ENCODE measurements at places on chromosomes 3 and 15.

DNA sequence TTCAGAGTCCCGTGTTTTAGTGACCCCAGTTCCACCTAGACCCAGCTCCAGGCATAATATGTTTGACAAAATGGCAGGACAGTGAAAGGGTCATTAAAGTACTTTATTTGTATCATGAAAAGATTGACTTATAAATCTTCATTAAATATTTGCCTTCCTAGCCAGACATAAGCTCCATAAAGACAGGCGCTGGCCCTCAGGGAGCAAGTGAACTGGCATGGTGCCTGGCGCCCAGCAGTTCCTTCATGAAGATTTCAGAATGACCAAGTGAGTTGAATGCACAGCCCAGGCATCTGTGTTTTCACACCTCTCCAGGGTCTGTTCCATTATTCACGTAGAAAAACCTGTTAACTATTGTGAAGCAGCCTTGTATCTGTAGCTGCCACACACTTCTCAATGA lies 166.2 kb downstream of the GAP43 start:
- no peak for DNase-seq

DNA sequence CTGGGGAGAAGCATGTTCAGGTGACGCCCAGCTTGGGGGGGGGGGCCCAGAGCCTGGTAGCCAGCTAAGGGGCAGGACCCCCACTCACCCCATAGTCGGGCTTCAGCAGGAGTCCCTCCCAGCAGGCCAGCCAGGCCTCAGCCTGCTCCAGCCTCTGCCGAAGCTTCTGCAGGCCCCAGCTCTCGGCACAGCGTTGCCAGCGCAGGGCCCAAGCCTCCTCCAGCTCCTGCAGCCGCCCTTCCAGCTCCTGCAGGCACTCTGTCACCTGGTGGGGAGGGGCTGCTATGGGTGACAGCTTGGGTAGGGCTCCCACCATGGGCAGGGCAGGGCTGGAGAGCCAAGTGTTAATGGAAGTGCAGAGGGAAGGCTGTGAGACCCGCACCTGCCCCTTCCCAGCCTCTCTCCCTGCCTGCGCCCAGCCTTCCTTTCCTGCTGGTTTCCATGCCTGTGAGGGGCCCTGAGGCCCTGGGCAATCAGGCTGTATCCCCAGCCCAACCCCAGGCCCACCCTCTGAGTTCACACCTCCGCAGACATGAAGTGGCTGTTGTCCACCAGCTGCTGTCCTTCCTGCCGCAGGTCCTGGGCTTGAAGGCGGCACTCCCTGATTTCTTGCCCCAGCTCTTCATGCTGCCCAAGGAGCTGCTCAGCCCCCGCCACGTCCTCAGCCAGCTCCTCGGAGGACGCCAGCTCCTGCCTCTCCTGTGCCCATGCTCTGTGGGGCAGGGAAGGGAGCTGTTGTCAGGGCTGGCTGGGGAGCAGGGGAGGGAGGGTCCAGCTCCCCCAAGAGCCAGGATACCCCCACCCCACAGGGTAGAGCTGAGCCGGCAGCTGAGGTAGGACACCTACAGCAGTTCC lies 14.3 kb downstream of the PLA2G4B start:
- no peak for DNase-seq

DNA sequence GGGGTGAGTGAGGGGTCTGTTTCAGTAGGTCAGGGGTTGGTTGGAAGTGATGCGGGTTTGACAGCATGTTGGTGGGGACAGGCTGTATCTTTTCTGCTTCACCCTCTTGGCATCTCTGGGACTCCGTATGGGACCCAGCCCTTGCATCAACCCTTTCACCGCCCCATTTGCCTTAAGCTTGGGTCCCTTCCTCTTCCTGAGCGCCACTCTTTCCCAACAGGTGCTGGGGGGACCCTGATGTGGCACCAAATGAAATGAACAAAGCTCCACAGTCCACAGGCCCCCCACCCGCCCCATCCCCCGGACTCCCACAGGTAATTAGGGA lies 1.1 kb downstream of the EIF4G1 start:
- no peak for DNase-seq

DNA sequence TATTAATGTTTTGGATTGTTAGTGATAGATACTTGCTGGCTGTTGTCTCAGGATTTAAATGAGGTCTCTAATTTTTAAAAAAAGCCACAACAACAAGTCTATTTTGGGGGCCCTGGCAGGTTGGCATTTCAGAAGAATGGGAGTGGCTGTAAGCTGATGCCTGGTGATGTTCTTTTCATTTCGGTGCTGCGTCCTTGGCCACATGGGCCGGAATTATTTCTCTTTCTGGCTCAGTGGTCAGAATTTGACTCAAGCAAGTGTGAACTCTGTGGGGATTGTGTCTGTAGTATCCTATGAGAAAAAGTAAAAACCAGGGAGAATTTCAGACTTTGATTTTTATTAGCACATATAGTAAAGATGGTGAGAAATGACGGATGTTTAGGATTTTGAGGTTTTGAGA lies 203.0 kb downstream of the AKAP13 start:
- no peak for DNase-seq

DNA sequence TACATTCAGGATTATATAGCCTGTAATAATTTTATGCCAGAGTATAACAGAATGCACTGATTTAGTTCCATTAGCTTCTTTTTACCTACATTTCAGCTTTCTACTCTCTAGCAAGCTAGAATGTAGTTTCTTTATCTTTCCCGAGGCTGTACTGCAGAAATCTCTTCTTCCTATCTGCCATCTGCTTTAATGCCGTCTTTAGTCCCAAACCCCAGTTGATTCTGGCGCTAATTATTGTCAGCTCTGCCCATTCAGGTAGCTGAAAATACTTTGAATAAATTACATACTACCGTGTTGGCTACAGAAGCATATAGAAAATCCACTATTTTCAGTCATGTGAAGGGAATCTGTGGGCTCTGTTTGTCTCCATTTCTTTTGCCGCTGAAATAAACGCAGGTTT lies 706.7 kb downstream of the NTRK3 start:
- no peak for DNase-seq

DNA sequence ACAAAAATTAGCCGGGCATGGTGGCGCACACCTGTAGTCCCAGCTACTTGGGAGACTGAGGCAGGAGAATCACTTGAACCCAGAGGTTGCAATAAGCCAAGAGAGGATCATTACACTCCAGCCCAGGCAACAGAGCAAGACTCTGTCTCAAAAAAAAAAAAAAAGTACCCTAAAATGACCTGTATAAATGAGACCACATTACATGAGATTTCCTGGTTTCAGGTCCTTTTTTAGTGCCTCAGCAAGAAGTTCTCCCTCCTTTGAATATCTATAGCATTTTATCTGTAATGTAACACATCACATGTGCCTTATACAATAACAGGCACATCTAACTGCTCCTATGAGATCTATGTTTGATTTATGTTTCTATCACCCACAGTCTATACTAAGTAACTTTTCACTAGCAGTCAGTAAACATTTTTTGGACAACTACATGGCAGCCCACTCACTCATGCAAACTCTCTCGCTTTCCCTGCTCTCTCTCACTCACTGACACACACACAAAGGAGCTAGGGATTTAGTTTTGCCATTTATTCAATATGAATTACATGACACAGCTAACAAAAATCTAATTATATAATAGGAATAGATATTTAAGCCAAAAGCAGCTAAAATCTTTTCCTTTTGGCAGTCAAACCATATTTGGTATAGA lies 34.1 kb downstream of the ADAM10 start:
- DNase-seq: no peak

All from nephron progenitor cell (in vitro differentiated cells).